ENCODE measurements at places on chromosomes 16 and 17.

DNA sequence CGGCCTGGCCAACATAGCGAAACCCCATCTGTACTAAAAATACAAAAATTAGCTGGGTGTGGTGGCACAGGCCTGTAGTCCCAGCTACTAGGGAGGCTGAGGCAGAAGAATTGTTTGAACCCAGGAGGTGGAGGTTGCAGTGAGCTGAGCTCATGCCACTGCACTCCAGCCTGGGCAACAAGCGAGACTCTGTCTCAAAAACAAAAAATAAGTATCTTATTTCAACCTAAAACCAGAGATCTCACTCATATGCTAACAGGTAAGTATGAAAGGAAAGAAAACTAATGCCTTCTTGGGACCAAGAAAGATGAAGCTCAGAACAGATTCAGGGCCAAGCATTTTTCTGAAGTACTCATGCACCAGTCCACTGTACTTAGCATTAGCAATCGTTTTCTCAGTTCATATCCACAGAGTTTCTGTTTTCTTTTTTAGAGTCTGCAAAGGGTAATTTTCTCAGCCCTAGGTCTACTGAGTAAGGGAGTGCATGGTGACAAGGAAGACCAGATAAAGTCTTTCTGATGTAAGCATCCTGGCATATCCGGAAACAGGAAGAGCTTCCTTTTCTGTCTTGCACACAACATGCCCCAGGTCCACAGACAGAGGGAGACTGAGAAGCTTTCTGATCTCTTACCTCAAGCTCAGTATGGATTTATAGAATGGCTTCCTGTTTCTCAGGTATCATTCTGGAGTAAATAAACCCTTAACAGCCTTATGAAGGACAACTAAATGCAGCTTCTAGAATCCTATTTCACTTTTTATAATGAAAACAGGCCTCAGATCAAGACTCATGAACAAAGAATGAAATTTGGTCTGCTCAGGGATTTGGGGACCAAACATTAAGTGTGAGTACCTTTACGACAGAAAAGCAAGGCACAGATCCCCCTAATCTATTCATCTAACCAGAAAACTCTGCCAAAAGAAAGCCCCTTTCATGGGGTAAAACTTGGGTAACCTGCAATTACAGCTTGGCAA, 38.7 kb upstream of the FOXJ1 start:
- no peak for DNase-seq

- peak; percentile 68 for DNase-seq
Measured at GRCh38 chr17:75876190-75876937, 2.0 kb downstream of the TRIM47 start.

GRCh38 chr16:50257876-50258275, 8.5 kb upstream of the ADCY7 start:
- no peak for DNase-seq

DNA sequence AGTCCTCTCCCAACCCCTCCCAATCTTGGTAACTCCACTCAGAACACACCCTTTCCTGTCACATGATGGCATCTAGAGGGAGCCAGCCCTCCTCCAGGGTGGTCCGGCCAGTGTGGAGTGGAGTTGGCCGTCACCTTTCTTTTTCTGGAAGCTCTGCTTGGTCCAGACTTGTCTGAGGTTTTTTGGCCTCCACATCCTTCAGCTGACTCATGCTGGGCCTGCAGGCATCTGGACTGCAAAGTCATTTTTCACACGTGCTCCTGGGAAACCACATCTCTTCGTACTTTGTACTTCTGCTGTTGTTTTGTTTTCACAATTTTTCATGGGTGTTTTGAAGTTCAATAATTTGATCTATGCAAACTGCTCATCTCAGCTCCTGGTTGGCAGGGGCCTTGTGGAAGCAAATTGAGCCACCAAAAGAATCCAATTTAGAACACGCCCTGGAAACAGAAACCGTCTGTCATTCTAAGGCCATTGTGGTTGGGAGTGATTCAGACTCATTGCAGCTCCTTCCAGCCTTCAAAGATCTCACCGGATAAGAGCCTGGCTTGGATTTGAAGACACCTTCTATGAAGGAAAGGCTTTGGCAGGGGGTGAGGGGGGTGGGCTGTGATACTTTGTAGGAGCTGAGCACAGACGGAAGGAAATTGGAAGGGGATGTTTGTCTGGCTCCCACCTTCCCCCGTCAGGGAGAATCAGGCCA, 42.4 kb upstream of the NF1 start:
- no peak for DNase-seq

GRCh38 chr16:9275377-9275776, 183.9 kb downstream of the HAPSTR1 start:
- no peak for DNase-seq

All from DMS79 treated with DMSO at 0.1 percent for 48 hours (cell line).